ENCODE measurements at places on chromosomes 7 and 10. TPM values are rescaled to one million over a fixed set of nuclear protein-coding genes. Genes with fewer than 3 reads are reported as not detected.

The DLX5 gene
- 2.9 TPM for total RNA-seq

The FRA10AC1 gene
- 18.8 TPM for total RNA-seq

The CUL1 gene
- 62.8 TPM for total RNA-seq

The TDRD1 gene
- total RNA-seq, result 0.41 TPM

The HPS1 gene
- 10.2 TPM for total RNA-seq

The HOXA4 gene
- total RNA-seq, result not detected

The LIPN gene
- total RNA-seq, result not detected

The ANTXRL gene
- total RNA-seq, result not detected

The LRGUK gene
- 14.3 TPM for total RNA-seq

The STK31 gene
- 13.5 TPM for total RNA-seq

The FAM25G gene
- not detected for total RNA-seq

The GRM8 gene
- total RNA-seq, result 2.9 TPM

The DYDC2 gene
- 2.4 TPM for total RNA-seq

The TAS2R38 gene
- total RNA-seq, result not detected

The STEAP4 gene
- 0.41 TPM for total RNA-seq

The AOC1 gene
- not detected for total RNA-seq

The CTAGE4 gene
- total RNA-seq, result 0.41 TPM

The VSTM4 gene
- 2.4 TPM for total RNA-seq

The CC2D2B gene
- total RNA-seq, result 1.2 TPM

The SKIDA1 gene
- 11.0 TPM for total RNA-seq

The RHOBTB1 gene
- total RNA-seq, result 30.2 TPM

The RNF32 gene
- total RNA-seq, result 1.2 TPM

The GNGT1 gene
- total RNA-seq, result not detected

The ATXN7L1 gene
- total RNA-seq, result 7.7 TPM

The OR2A5 gene
- not detected for total RNA-seq

The AGAP3 gene
- total RNA-seq, result 92.9 TPM

The MYL7 gene
- 1.6 TPM for total RNA-seq

The SPDYE9 gene
- under 0.01 TPM for total RNA-seq

The SPAM1 gene
- total RNA-seq, result not detected

The OR13A1 gene
- under 0.01 TPM for total RNA-seq

The OR2AE1 gene
- total RNA-seq, result not detected

The SNX10 gene
- 37.1 TPM for total RNA-seq

The PPP1R17 gene
- total RNA-seq, result 2.9 TPM

The SUN3 gene
- not detected for total RNA-seq

The TMEM196 gene
- total RNA-seq, result 18.8 TPM

The GSTO1 gene
- total RNA-seq, result 39.9 TPM

The CPED1 gene
- 3.3 TPM for total RNA-seq

The COL1A2 gene
- 84.4 TPM for total RNA-seq

The CPXM2 gene
- under 0.01 TPM for total RNA-seq

The PPA1 gene
- total RNA-seq, result 351 TPM

The INHBA gene
- total RNA-seq, result 12.6 TPM

The CALML5 gene
- not detected for total RNA-seq

The WIPF3 gene
- total RNA-seq, result 4.1 TPM

The ATRNL1 gene
- 909 TPM for total RNA-seq

The GPR158 gene
- total RNA-seq, result 9.0 TPM

The LMOD2 gene
- not detected for total RNA-seq

The NOD1 gene
- 0.82 TPM for total RNA-seq

The DPP6 gene
- total RNA-seq, result 56.3 TPM

The HMX3 gene
- total RNA-seq, result not detected

The ASB15 gene
- total RNA-seq, result not detected

The NEUROG3 gene
- not detected for total RNA-seq

The TMEM176B gene
- 2.4 TPM for total RNA-seq

The FAM20C gene
- total RNA-seq, result 19.6 TPM
